D721Med (cell line): ENCODE measurements at places on chromosomes 1 and 21.

- DNase-seq = no peak
Observed at GRCh38 chr1:96538111-96538641, 183.4 kb upstream of the PTBP2 start.

GRCh38 chr21:42179316-42179715 lies 39.6 kb upstream of the ABCG1 start:
- DNase-seq = no peak

DNA sequence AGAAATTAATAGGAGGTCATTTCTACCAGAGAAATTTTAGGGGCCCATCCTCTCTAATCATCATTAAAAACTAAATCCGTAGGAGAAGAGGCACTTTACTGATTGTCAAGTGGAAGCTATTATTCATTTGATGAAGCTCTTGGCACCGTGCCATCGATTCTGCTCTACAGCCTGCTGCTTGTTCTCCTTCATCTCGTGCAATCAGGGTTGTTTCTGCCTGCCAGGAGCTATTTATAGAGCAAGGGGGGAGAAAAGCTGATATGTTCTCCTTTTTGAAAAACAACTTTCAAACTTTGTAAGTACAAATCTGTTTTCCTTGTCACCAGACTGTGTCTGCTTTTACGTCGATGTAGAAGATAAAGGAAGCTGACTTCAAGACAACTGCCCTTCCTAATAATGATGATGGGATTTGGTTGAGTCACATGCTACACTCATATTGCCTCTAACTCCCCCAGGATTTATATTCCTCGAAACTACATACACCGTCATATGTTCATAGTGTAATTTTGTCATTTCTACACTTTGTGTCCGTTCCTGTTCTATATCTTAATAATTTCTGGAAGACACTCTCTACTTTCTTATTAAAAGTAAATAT lies 169.6 kb upstream of the LHX8 start:
- no peak for DNase-seq

GRCh38 chr1:96971849-96972602 lies 250.4 kb downstream of the PTBP2 start:
- no peak for DNase-seq

DNA sequence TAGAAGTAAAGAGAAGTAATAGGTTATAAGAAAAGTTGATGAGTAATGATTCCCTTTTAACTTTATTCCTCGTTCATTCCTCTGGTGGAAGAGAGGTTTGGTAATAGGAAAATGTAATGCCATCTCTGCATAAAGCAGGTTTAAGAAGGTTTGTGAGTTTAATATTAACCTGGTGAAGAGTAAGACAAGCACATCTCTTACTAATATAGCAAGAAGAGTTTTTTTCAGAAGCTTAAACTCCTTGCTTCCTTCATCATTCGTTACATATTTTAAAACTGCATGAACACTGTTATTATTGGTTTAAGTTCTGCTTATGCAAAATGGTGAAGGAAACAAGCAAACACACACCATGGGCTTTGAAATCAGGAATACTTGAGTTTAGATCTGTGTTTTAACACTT lies 9.2 kb upstream of the PLA2G4A start:
- DNase-seq = no peak

- DNase-seq = no peak
Observed at GRCh38 chr1:170544624-170545023, 12.7 kb downstream of the GORAB start.

- DNase-seq = peak; percentile 53
Observed at GRCh38 chr21:36927719-36928117, 38.8 kb downstream of the HLCS start.

- DNase-seq = no peak
Observed at GRCh38 chr1:11071463-11072215, 11.8 kb upstream of the SRM start.

- DNase-seq = no peak
Observed at GRCh38 chr1:77926561-77927357, 38.3 kb downstream of the NEXN start.

DNA sequence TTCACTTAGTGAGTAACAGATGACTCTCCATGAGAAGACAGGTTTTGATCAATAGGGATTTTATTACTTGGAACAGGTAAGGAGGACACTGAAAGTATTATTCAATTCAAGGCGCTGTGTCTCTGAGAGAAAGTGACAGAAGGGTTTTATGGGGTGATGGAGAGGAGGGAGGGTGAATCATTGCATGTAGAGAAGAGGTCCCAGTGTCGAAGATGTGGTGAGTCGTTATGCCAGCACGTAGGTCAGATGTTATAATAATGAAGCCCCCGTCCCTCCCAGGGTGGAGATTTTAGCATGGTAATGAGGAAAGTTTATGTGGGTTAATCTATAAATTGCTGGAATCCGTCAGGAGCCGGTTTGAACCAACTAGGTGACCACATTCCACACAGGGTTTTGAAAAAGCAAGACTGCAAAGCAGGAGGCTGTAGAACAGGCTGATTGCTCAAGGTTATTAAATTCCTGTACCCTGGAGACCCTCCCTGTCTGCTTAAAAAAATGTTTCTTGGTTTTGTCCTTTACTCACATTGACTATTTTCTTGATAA lies 586.4 kb upstream of the TMPRSS15 start:
- DNase-seq = no peak

DNA sequence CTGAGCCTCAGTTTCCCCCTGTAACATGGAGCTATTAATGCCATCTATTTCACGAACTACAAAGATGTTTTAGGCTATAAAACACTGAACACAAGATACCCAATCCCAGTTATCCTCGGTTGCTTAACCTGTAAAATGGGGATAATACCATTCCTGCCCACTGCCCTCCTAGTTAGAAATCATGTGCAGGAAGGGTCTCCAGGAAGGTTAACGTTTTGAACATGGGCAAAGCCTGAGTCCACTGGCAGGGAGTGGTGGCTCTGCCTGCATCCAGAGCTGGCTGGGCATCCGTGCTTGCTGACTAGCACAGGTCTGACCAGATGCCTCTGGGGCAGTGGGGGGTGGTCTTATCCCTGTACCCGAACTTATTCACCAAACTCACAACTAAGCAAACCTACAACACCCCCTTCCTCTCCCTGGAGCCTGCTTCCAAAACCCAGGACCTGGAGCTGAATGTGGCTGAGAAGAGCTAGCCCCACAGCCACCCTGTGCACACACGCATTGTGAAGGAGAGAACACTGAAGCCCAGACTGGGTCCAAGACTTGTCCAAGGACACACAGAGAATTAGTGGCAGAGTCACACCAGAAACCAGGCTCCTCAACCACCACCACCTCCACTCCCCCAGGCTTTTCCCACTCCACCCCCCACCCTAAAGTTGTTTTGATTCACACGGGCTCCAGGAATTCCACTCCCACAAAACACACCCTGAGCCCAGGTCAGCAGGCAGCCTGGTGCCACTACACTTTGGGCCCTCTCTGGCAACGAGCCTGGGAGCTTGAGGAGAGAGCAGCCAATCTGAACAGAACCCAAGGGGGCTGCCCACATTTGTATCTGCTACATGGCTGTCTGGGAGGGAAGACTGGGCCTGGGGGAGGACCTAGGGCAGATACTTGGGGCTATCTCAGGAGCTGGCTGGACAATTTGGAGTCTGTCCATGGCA lies 1.6 kb downstream of the E2F2 start:
- DNase-seq = no peak

GRCh38 chr1:47555306-47555705 lies 117.5 kb downstream of the FOXD2 start:
- no peak for DNase-seq

DNA sequence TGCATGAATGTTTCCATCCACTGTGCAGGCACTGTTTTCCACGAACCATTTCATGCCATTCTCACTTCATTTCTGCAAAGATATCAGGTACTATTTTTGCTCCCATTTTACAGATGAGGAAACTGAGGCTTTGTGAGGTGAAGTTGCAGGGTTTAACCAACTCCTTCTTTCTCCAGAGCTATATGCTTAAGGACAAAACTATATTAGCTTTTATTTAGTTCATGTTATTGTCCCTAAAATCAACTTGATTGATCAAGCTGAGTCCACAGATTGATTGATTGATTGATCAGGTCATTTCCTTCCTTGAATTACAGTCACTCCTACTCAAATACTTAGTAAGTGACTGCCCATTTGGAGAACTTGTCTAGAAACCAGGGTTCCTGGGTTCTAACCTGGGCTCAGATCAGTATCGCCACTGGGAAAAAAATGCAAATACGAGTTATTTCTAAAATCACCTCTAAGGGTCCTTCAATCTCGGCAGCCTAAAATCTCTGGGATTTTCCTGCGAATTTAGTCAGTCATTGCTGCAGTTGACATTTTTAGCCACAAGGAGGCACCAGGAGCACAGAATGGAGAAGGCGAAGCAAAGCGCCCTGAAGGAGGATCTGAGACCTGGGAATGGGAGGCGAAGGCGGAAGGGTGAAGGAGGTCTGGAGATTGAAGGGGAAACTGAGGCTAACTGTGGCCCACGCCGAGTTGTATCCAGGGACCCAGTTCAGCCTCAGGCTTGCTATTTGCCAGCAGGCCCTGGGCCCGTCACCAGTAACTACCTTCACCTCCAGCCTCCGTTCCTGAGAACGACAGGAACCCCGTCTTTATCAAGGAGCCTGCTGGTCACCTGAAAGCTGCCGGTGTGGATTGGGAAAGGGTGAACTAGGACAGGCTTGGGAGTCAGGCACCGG lies 14.3 kb upstream of the MUL1 start:
- no peak for DNase-seq

- no peak for DNase-seq
Observed at GRCh38 chr1:92081031-92081430, 886 bp downstream of the BTBD8 start.

- no peak for DNase-seq
Observed at GRCh38 chr1:229570305-229570704, 11.8 kb upstream of the ABCB10 start.

DNA sequence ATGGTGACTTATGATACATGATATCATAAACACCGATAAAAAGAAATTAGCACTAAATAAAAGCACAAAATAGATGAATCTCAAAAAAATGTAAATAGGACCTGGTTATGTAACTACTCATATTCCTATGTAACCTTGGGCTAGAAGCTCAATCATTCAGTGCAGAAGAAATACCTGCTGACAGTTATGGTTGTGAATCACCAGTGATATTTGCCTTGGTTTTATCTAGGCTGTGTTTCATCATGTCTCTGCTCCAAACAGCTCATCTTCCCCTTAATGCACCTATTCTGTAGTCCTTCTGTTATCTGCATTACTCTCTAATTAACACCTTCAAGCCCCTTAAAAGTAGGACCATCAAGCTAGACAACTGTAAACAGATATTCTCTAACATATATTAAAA lies 16.3 kb upstream of the PIGC start:
- no peak for DNase-seq

GRCh38 chr1:154784924-154785531 lies 85.1 kb downstream of the KCNN3 start:
- DNase-seq = no peak

- no peak for DNase-seq
Observed at GRCh38 chr1:214031267-214031650, 43.5 kb downstream of the PROX1 start.

DNA sequence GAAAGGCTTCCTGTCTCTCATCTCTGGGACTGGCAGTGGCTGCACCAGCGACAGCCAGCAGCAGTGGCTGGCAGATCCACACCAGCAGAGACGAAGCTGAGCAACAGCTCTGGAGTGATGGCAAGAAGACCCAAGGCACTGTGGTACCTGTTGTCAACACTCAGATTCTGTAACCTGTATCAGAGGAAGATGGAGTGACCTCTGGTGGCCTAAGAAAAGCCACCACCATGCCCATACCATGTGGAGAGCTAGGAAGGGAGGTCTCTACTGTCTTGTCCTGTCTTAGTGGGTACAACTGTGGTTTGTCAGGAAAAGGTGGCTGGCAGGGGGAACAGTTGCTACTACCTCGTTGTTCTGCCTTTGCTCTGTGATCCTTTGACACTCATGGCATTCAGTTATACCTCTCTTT lies 22.5 kb upstream of the RHBDL2 start:
- DNase-seq = no peak

GRCh38 chr1:231962636-231963035 lies 336.0 kb downstream of the DISC1 start:
- no peak for DNase-seq

GRCh38 chr1:112395256-112395820 lies 676 bp upstream of the CTTNBP2NL start:
- no peak for DNase-seq

- no peak for DNase-seq
Observed at GRCh38 chr1:22340873-22341272, 110.8 kb upstream of the ZBTB40 start.

DNA sequence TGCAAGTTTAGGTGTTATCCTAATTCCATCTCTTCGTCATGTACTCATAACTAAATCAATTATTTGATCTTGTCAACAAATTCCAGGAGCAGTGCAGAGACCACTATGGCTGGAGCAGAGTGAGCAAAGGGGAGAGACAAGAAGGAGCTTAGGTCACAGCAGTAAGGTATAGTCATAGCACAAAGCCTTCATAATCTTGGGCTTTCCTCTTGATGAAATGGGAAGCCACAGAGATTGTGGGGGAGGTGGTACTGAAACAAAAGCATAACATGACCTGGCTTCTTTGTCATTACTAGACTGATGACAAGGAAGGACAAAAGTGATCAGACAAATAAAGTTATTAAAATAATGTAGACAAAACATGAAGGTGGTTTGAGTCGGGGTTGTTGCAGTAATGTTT lies 60.1 kb upstream of the PTGS2 start:
- no peak for DNase-seq

- no peak for DNase-seq
Observed at GRCh38 chr1:41454406-41454805, 30.1 kb downstream of the EDN2 start.

DNA sequence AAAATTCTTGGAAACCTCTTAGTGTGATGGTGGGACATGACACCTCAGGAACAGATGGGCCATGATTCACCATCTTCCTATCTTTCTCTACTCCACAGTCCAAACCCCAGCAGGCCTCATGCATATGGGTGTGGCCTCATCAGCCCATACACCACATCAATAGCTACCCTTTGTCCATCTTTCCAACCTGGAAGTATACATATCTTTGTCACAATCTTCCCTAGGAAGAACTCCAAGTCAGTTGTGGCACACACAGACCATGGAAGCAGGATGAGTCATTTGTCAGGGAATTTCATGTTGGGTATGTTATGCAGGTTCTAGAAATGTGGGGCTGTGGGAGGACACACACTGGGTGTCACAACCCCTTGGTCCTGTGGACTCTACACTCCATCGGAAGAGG lies 30.5 kb upstream of the CLCA4 start:
- no peak for DNase-seq

DNA sequence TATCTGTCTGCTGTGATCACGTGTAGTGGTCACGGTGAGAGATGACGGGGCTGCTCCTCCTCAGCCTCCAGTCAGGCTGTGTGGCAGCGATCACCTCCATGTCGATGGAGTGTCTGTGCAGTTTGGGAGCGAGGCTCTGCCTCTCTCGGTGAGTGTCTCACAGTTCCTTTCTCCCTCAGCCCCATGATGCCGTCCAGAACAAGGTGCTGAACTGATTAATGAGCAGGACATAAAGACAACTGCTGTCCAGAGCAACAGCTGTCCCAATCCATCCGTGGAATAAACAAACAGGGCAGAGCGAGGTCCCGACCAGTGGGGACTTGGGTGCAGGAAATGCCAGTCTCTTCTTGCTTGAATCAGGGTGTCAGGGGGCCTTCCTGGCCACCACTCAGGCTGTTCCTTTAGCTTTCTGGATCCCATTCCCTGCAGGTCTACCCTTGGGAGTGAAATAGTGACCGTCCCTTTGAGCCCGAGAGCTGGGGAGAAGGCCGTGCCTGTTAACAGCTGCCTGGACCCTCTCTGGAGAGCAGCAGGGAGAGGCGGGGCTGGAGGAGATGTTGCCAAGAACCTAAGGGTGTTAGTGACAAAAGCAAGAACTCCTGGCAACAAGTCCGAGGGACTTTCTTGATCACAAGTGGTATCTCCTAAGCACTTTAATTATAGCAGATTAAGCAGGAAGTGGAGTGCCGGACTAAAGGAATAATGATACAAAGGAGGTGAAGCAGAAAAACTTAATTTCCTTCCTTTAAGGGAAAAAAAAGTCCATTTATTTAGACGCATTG lies 443.9 kb downstream of the KIF26B start:
- no peak for DNase-seq
